ENCODE measurements at places on chromosomes 2 and 18. TPM values are rescaled to one million over a fixed set of nuclear protein-coding genes. Genes with fewer than 3 reads are reported as not detected.

- DNase-seq, result no peak
- H3K27ac ChIP-seq, result no peak overlapping the region
- no peak overlapping the region for H3K4me3 ChIP-seq
- H3K27me3 ChIP-seq, result no peaks in the 10 kb centered on the region
- peaks cover 5% of the 10 kb centered on the region for H3K4me1 ChIP-seq
- H3K36me3 ChIP-seq, result no peaks in the 10 kb centered on the region
These were observed 399.1 kb upstream of the SPRED2 start for GRCh38 chr2:65831509-65831908.

DNA sequence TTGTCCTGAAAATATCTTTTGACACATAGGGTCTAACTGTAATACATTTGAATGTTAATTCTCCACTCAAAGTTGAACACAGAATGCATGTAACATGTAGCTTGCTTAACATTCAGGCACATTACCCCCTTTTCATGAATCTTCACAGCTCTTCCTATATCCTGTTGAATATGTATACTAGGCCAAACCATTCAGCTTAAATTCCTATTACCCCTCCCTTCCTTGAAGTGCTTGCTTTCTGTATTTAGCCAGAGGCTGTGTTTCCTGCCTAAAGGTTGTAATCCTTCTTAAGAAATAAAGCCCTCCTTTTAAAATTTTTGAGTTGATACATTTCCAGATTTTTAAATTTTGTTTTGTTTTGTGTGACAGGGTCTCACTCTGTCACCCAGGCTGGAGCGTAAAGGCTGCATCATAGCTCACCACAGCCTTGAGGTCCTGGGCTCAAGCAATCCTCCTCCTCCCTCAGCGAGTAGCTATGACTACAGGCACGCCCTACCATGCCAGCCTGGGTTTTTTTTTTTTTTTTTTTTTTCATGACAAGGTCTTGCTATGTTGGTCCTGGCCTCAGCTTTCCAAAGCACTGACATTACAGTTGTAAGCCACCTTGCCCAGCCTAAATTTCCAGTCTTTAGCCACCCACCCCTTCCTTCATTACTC, 357.6 kb downstream of the DSC3 start:
- H3K27me3 ChIP-seq, result no peaks in the 10 kb centered on the region
- no peak overlapping the region for H3K27ac ChIP-seq
- no peaks in the 10 kb centered on the region for H3K36me3 ChIP-seq

DNA sequence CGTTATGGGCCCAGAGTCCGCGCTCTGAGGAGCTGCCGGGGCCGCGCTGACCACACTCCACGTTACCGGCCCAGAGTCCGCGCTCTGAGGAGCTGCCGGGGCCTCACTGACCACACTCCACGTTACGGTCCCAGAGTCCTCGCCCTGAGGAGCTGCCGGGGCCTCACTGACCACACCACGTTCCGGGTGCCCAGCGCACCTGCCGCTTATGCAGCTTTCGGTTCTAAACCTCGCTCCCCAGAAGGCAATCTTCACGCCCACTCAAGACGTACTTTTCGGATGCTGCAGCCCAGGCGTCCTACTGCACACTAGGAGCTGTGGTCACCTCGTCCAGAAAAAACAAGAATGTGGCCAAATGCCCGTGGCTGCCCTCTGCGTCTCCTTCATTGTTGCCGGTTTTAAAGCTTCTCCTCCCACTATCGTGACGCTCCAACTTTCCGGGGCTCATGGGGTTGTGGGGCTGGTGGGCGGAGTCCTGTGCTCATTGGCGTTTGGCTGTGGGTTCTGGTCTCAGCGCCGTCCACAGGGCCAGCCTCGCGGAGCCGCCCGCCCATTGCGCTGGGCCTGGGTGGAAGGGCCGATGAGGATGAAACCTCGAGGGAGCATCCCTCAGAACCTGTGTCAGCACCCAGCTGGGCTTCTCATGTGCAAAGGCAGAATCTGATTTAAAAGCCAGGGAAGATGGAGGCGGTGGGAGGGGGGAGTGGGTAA, 11.9 kb downstream of the KCNG2 start:
- no peaks in the 10 kb centered on the region for H3K27me3 ChIP-seq
- DNase-seq, result no peak
- H3K4me3 ChIP-seq, result no peak overlapping the region
- no peaks in the 10 kb centered on the region for H3K36me3 ChIP-seq

DNA sequence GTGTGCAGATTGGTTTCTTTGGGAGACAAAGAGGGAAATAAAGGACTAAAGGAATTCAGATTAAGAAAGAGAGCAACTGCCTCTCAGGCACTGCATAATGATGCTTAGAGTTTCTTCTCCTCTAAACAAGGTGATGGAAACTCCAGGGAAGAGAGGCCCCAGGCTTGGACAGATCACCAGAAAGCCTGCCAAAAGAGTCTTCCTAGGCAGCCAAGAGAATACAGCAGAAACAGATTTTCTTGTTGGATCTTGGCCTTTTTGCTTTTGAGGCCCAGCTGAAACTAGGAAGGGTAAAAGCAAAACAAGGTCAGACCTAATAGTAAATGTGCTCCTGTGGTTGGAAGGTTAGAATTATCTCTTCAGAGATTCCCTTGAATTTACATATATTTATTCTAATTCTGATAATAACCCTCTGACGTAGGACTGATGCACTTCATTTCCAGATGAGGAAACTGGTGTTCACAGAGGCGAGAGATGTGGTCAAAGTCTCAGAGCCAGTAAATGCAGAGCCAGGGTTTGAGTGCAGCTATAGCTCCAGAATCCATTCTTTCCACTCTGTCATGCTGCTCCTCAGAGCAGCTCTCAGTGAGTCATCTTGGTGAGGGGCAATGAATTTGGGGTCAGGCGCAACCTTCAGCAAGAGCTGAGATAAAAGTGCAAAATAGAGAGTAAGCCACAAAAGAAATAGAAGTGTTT, 142.3 kb upstream of the FBXO11 start:
- H3K27me3 ChIP-seq, result no peaks in the 10 kb centered on the region
- H3K36me3 ChIP-seq, result no peaks in the 10 kb centered on the region
- DNase-seq, result no peak
- no peak overlapping the region for H3K27ac ChIP-seq
- no peaks in the 10 kb centered on the region for H3K4me1 ChIP-seq
- H3K4me3 ChIP-seq, result no peak overlapping the region

GRCh38 chr18:778194-778927, 33.7 kb downstream of the YES1 start:
- no peak overlapping the region for H3K4me3 ChIP-seq
- H3K4me1 ChIP-seq, result peaks cover 12% of the 10 kb centered on the region
- H3K27me3 ChIP-seq, result no peaks in the 10 kb centered on the region
- no peak for DNase-seq

DNA sequence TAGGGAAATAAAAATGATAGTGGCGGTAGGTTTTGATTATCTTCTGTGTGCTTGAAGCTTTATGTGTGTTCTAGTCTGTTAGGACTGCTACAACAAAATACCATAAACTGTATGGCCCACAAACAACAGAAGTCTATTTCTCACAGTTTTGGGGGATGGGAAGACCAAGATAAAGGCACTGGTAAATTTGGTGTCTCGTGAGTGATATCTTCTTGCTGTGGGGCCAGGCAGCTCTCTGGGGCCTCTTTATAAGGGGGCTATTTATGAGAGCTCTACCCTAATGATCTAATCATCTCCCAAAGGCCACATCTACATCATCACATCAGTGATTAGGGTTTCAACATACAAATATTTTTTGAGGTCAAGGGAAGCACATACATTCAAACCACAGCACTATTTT, 86.8 kb upstream of the SPHKAP start:
- no peak overlapping the region for H3K4me3 ChIP-seq
- no peaks in the 10 kb centered on the region for H3K27me3 ChIP-seq
- no peak for DNase-seq
- H3K4me1 ChIP-seq, result no peaks in the 10 kb centered on the region
- no peak overlapping the region for H3K27ac ChIP-seq

DNA sequence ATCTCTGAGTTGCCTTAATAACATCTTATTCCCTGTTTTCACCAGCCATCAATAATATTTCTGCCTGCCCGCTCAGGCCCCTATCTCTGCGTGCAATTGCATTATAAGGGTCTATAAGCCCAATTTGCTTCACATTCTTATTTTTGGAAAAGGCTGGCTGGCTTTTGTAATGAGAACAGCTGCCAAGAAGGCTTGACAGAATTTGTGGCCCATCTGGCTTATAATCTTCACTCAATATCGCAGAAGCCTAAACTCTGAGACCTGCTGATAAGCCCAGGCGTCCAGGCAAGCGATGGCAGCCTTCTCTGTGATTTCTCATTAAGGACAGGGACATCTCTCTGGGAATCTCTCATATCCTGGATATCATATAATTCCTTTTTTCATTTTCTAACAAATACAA, 1618.6 kb upstream of the CELF4 start:
- no peaks in the 10 kb centered on the region for H3K27me3 ChIP-seq
- no peak overlapping the region for H3K4me3 ChIP-seq
- no peaks in the 10 kb centered on the region for H3K4me1 ChIP-seq
- no peak overlapping the region for H3K27ac ChIP-seq

DNA sequence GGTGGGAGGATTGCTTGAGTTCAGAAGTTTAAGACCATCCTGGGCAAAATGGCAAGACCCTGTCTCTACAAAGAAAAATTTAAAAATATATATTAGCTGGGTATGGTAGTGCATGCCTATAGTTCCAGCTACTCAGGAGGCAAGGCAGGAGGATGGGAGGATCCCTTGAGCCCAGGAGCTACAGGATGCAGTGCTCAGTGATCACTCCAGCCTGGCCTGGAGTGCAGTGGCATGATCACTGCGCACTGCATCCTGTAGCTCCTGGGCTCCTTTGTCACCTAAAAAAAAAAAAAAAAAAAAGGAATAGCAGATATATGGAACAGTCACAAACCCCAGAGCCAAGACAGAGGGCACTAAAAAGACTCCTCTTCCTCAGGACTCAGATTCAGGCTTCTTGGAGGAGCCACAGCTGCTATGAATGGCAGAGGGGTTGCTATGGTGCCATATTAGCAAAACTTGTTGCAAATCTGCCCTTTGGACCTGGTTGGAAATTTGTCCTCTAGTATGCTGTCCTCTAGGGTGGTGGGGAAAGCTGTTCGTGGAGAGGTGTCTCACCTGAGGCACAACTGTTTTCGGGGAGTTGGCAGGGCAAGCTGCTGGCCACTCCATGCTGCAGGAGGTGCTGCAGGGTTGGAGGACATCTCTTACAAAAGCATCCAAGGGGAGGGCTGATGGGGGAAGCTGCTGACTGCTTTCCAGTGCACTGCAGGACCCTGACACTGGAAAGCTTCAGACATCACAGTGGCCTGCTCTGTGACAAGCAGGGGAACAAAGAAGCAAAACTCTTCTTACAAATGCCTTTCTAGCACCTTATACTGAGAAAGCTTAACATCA, 22.7 kb downstream of the CYP20A1 start:
- H3K4me1 ChIP-seq, result no peaks in the 10 kb centered on the region
- H3K4me3 ChIP-seq, result no peak overlapping the region
- H3K27me3 ChIP-seq, result no peaks in the 10 kb centered on the region
- H3K27ac ChIP-seq, result no peak overlapping the region
- DNase-seq, result no peak

DNA sequence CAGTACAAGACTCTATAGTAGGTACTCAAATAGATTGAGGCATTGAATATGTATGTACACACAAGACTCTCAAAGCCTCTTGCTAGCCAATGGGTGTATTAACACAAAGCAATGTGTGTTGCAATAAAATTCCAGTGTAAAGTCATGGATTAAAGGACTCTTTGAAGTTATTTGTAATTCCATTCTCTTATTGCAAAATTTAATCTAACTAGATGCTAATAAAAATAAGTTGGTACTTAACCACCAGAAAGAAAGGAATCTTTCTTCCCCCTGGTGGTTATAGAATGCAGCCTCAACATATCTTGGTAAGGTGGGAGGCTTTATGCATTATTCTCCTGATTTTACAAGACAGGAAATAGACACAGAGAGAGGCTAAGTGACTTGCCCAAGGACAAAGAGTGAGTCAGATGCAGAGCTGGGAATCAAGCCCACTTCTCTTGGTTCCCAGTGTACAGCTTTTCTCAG, 18.0 kb downstream of the LRP1B start:
- no peaks in the 10 kb centered on the region for H3K27me3 ChIP-seq
- H3K4me1 ChIP-seq, result no peaks in the 10 kb centered on the region
- H3K36me3 ChIP-seq, result no peaks in the 10 kb centered on the region

DNA sequence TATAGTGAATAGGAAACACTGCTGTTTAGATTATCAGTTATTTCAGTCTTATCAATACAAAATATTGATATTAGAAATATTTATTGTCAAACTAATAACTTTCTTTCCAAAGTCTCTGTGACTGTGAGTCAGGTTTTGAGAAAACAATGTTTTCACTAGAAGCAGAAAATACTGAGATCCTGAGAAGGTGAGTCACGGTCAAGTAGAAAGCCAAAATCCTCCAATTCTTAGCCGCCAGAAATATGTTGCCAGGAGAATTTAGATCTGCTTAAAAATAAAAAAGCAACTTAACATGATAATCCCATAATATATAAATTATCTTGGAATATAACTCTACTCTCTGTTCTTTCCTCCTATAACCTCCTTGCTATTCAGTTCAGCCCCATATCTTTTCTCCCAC, 181.9 kb upstream of the NRXN1 start:
- DNase-seq, result no peak
- no peak overlapping the region for H3K27ac ChIP-seq
- no peaks in the 10 kb centered on the region for H3K27me3 ChIP-seq
- no peaks in the 10 kb centered on the region for H3K4me1 ChIP-seq

GRCh38 chr2:205748639-205749038, 66.3 kb downstream of the NRP2 start:
- DNase-seq, result no peak
- no peak overlapping the region for H3K27ac ChIP-seq
- no peaks in the 10 kb centered on the region for H3K36me3 ChIP-seq
- H3K4me1 ChIP-seq, result no peaks in the 10 kb centered on the region

DNA sequence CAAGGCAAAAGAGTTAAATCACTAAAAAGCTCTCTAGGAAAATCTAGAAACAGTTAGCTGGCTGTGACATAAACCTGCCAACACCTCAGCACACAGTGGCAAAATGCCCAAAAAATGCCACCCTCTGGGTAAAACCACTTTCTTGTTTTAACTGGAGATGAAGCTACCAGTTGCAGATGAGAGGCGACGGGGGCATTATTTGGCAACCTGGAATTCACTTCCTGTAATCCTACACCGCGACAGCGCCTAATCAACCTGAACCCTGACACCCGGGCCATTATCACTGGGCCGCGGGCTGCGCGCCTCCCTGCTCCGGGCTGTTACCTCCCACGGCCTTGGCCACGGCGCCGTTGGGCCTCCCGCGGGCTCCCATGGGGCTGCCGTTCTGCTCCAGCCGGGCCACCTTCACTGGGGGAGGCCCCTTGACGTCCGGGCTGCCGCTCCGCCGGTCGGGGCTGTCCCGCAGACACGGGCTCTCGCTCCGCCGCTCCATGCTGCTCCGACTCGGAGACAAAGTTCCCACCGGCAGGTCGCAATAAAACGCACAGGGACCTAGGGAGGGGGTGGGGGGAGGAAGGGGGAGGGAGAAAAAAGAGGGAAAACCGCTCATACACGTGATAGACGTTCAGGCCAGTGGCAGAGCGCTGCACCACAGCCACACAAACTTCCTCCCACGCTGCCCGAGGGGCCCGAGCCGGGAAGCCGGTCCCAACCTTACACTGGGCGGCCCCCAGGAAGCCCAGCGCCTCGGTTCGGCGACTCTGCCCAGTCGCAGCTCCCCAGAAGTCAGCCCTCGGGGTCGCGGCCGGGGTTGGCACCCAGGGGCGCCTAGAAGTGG, 2.0 kb downstream of the SATB2 start:
- no peaks in the 10 kb centered on the region for H3K36me3 ChIP-seq
- peak overlapping the region; percentile 30 for H3K4me3 ChIP-seq
- peaks cover 43% of the 10 kb centered on the region for H3K27me3 ChIP-seq
- no peak overlapping the region for H3K27ac ChIP-seq

- peaks cover 11% of the 10 kb centered on the region for H3K4me1 ChIP-seq
- peak overlapping the region; percentile 74 for H3K27ac ChIP-seq
- DNase-seq, result peak; percentile 17
- H3K4me3 ChIP-seq, result peak overlapping the region; percentile 57
- peaks cover 20% of the 10 kb centered on the region for H3K27me3 ChIP-seq
These were observed 2.4 kb downstream of the ERBB4 start for GRCh38 chr2:212535996-212536816.

The ADAM23 gene
- 79.6 TPM for total RNA-seq

The CRYGD gene
- total RNA-seq, result not detected

The FAM124B gene
- 1.6 TPM for total RNA-seq

The SH3BP4 gene
- 9.1 TPM for total RNA-seq

All from heart left ventricle (tissue), 16 donors.